Activated T-cell treated with anti-CD3 and anti-CD28 coated beads, Interleukin-2, amount 50 U/mL, for 1 hour (primary cell): ENCODE measurements at places on chromosomes 16 and 17.

DNA sequence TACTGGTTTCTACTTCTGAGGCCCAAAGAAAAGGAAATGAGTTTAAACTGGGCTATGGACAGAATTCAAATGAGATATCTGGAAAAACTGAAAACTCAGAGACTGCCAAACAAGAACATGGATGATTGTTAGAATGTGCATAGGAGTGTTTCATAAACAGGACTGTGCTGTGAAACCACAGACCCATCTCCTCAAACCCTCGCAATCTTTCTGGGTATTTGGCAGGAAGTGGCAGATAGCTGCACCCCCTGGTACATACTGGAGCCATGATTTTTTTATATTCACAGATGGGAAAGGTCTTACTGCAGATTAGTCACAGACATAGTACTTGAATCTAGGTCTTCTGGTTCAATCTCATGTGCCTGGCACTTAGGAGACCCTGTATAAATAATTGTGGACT is 145.0 kb downstream of the CCDC182 start:
- no peak for DNase-seq

GRCh38 chr16:525520-526180 is 1.9 kb upstream of the CAPN15 start:
- peak; percentile 55 for DNase-seq

- no peak for DNase-seq
These were observed 2.0 kb downstream of the SIAH1 start for GRCh38 chr16:48383009-48383876.

DNA sequence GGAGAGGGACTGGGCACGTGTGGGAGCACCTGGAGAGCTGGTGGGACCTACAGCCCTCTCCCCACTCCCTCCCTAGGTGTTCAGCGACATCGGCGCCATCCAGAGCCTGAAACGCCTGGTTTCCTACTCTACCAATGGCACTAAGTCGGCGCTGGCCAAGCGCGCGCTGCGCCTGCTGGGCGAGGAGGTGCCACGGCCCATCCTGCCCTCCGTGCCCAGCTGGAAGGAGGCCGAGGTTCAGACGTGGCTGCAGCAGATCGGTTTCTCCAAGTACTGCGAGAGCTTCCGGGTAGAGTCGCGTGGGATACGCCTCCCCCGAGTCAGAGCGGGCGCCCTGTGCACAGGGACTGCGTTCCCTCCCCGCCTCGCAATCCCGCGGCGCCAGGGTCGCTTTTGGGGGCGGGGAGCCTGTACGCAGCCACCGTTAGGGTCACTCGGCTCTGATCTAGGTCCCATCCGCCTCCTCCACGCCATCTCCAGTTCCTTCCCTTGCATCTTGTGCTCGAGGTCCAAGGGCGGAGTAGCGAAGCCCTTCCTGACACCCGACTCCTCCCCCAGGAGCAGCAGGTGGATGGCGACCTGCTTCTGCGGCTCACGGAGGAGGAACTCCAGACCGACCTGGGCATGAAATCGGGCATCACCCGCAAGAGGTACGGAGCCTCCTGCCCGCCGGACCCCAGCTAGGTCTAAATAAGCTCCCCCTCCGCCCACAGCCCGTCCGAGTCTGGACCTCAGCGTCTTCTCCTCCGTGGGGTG is 13.0 kb downstream of the SARM1 start:
- DNase-seq, result peak; percentile 65

GRCh38 chr17:42568341-42569111 is 1.6 kb downstream of the MLX start:
- no peak for DNase-seq

DNA sequence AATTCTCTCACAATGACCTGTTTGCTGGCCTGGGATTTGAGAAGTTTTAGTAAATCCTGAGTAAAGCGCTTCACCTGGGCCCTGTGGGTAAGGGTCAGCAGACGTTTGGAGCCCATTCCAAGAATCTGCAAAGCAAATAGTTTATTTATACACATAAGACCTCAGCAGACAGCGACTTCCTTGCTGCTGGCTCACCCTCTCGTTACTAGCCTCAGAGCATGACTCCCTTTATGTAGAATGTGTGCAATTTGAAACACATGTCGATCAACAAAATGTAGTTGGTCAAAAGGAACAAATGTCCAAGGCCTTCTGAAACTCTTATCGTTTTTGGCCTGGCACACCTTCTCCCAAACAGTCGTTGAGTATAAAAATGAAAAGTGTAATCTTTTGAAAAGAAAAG is 31.3 kb downstream of the MARF1 start:
- no peak for DNase-seq

DNA sequence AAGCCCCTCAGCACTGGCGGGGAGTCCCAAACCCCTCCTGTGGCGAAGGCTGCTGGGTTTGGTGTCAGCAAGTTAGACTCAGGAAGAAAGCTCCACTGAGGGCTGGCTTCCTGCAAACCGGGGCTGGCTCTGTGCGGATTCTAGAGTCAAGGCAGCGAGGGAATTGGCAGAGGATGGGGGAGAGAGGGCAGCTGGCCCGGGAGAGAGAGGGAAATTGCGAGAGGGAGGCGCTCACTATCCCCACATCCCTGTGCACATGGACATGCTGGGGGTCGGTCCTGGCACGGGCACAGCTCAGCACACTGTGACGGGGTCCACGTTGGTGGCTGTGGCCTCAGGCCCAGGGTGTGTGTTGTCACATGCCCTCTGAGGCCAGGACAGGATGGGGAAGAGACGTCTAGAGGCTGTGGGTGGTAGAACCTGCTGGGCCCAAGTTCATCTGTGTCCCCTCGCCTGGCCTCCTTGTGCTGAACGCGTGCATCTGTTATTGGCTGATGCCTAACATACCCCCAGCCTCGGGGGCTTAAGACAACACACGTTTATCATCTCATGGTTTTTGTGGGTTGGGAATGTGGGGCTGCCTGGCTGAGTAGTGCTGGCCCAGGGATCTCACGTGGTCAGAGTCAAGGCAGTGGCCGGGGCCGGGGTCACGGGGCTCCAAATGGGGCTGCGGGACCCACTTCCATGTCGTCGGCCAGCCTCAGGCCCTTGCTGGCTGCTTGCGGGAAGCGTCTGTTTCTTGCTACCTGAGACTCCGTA is 16.7 kb upstream of the JPH3 start:
- DNase-seq, result no peak

- DNase-seq, result peak; percentile 49
These were observed 744 bp upstream of the METRNL start for GRCh38 chr17:83078378-83079351.

GRCh38 chr16:523097-523741 is 4.3 kb upstream of the CAPN15 start:
- no peak for DNase-seq

DNA sequence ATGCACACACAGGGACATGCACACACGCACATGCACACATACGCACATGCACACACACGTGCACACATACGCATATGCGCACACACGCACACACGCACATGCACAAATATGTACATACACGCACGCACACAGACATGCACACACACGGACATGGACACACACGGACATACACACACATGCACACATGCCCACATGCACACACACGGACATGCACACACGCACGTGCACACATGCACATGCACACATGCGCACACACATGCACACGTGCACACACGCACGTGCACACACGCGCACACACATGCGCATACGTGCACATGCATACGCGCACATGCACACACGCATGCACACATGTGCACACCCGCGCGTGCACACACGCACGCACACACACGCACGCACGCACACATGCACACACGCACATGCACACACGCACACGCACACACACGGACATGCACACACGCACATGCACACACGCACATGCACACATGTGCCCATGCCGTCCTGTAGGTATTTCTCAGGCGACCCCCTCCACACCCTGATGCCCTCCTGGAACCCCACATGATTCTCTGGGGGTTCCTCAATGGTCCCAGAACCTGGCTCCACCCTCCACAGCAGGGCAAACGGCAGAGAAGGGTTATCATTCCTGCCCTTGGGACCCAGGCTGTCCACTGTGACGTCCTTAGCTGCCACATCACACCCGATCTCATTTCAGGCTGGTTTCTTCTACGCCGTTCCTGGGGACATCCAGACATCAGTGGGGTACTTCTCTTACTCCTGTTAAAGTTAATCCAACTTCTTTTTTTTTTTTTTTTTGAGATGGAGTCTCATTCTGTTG is 9.6 kb upstream of the RBFOX3 start:
- DNase-seq, result peak; percentile 4

- DNase-seq, result no peak
These were observed 164.7 kb downstream of the MSI2 start for GRCh38 chr17:57420734-57421717.

GRCh38 chr17:33520426-33521330 is 227.6 kb upstream of the ASIC2 start:
- peak; percentile 24 for DNase-seq

DNA sequence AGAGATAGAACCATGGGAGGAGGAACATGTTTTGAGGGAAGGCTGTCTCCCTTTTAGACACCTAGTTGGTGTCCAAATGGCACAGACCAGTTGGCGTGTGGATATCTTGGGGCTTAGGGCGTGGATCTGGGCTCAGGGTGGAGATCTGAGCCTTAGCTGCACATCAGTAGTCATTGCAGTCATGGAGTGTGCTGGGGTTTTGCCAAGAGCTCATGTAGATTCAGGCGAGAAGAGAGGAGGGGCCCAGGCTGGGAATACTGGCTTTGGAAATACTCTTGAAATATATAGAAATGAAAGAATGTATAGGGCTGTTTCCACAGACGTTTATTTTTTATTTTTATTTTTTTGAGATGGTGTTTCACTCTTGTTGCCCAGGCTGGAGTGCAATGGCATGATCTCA is 92.0 kb downstream of the PRKCB start:
- DNase-seq, result no peak

GRCh38 chr16:75250089-75250808 is 1.2 kb downstream of the BCAR1 start:
- no peak for DNase-seq

- DNase-seq, result no peak
These were observed 41.0 kb downstream of the STAT3 start for GRCh38 chr17:42347198-42347597.
